ENCODE measurements at places on chromosomes 1 and 21.

DNA sequence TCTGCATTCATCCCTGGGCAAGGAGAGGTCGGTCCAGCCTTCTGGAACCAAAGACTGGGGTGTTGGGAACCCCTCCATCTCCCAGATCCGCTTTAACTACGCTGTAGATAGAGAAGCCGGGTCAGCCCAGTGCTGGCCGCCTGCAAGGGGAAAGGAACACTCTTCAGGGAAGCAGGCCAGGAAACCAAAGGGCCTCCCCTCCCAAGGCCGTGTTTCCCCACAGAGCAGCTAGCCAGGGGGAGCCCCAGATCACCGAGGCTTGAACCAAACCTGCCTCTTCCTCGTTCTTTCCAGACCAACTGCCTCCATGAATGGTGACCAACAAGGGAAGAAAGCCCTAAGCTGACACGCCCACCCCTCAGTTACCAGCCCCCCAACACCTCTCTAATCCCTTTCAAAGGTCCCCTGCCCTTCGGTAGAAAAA is 1.2 kb upstream of the CHD5 start:
- no peak overlapping the region for H3K4me3 ChIP-seq
- no peak overlapping the region for H3K27ac ChIP-seq

- H3K4me1 ChIP-seq, result peaks cover 48% of the 10 kb centered on the region
- H3K27me3 ChIP-seq, result peaks cover 24% of the 10 kb centered on the region
- no peak for DNase-seq
- H3K27ac ChIP-seq, result no peak overlapping the region
- peak overlapping the region; percentile 79 for H3K4me3 ChIP-seq
These were observed 458 bp downstream of the ZC3H12A start for GRCh38 chr1:37474697-37475379.

- DNase-seq, result no peak
- H3K4me3 ChIP-seq, result no peak overlapping the region
- H3K27me3 ChIP-seq, result no peaks in the 10 kb centered on the region
These were observed 141.6 kb upstream of the IVNS1ABP start for GRCh38 chr1:185458670-185459069.

GRCh38 chr1:43227143-43227764 is 42.5 kb upstream of the TMEM125 start:
- H3K27me3 ChIP-seq, result no peaks in the 10 kb centered on the region
- no peaks in the 10 kb centered on the region for H3K36me3 ChIP-seq
- H3K4me1 ChIP-seq, result peaks cover 4% of the 10 kb centered on the region

DNA sequence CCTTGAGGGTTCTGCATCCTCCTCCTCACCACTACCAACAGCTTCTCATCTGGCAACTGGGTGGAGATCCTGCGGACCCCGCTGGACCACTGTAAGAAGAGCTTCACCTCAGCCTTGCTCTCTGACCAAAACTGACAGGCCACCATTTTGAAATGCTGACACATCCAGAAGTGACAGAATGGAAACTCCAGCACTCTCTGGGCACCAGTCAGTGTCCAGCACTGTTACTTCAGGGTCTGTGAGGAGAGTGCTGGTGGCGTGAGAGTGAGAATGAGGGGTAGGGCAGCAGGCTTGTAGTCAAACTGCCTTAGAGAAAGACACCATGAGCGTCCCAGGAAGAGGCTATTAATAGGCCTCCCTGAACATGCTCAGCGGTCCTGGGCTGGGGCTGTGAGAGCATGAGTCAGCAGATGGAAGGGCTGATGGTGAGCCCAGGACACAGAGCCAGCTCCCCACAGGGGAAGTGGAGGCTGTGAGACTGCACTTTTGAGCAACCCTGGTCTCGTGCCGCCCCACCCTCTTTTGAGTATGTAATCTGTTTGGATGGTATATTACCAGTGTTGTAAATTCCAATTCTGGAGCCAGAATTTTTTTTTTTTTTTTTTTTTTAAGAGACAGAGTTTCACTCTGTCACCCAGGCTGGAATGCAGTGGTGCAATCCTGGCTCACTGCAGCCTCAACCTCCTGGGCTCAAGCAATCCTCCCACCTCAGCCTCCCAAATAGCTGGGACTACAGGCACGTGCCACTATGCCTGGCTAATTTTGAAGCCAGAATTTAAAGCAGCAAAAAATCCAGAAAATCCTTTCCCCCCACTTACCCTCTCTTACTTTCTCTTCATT is 34.4 kb upstream of the SLC30A1 start:
- H3K4me3 ChIP-seq, result no peak overlapping the region
- no peaks in the 10 kb centered on the region for H3K27me3 ChIP-seq
- no peaks in the 10 kb centered on the region for H3K36me3 ChIP-seq
- no peak overlapping the region for H3K27ac ChIP-seq
- H3K4me1 ChIP-seq, result peaks cover 2% of the 10 kb centered on the region
- DNase-seq, result no peak

- DNase-seq, result no peak
- H3K36me3 ChIP-seq, result no peaks in the 10 kb centered on the region
These were observed 26.4 kb upstream of the LRRC8D start for GRCh38 chr1:89794406-89794805.
